Amniotic stem cell (primary cell): ENCODE measurements at places on chromosomes 11 and 22.

DNA sequence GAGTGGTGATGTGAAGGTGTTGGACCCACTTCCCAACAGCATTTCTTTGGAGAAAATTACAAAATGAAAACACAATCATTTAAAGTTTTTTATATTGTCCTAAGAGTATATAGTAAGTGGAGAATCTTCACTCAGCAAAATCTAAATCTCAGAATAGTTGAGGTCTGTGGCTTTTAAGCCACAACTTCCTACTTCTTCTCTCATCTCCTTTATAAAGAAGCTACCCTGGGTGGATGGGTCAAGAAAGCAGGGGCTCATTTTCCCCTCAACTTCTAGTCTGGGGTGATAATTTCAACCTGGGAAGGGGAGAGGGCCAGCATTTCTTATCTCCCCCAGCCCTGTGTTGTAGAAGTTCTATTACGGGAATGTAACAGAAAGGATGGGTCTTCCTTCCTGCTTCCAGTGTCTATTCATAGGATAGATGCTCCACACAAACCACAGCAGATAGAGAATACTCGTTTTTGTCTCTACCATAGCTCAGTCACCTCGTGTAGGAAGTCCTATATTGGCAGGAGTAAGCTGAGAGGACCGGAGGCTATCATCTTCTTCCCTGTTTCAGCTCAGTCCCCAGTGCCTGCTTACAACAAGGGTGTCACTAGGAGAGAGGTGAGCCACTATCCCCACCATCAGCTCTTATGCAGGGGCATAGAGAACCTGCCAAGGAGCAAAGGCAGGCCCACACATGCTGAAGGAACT lies 341.5 kb downstream of the CASP12 start:
- no peak for DNase-seq

- DNase-seq = no peak
These were observed 421.4 kb upstream of the CADM1 start for GRCh38 chr11:115925568-115926090.

DNA sequence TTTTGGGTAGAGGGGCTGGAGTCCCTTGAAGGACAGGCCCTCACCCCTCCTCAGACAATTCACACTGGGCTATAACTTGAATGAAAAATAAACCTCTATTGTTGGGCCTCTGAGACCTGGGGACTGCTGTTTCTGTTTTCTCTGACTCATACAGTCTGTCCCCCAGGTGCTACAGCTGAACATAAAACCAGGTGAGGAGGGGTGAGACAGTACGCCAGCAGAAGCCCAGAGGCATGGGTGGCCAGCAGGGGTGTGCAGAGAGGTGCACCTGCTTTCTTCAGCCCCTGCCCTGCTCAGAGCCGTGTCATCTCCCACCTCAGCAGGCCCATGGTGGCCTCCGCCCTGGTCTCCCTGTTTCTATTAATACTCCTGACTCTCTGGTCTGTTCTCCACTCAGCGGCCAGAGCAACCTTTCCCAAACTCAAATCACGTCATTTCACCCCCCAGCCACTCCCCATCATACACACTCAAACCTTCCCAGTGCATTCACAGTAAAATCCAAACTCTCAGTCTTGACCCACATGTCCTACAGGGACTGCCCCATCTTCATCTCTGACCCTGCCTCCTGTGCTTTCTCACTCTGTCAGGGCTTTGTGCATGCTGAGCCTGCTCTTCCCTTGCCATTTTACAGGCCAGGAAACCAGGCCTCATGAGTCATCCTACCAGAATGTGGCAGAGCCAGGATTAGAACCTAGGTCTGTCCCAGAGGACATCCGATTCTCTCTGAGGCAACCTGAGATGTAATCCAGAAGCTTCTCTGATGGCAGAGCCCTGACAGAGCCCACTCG lies 5.4 kb upstream of the IL2RB start:
- DNase-seq = no peak

DNA sequence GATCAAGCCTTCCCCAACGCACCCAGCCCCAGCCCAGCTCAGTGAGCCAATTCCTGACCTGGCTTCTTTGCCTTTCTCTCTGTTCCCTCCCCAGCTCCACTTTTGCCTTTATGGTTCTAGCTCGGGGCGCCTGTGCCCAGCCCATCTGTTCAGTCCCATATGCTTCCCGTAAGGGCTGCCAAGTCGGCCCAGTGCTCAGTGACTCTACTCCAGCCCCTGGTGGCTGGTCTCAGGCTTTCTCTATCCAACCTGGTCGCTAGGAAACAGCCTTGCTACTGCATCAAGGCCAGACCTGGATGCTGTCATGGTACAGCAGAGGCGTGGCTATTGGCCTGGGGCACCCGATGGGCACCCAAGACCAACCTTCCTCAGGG lies 178.0 kb downstream of the DSCAML1 start:
- no peak for DNase-seq
